A549 treated with AZD2906 at 1 μM for 4 hours (cell line): ENCODE measurements at places on chromosomes 7 and 10. TPM values are rescaled to one million over a fixed set of nuclear protein-coding genes. Genes with fewer than 3 reads are reported as not detected.

The SAMD9L gene
- 0.43 to 1.1 TPM (median 0.58 TPM) in 5 replicates for total RNA-seq

The HYAL4 gene
- total RNA-seq = 0.05 TPM in 1 of 5 replicates, not detected in the others

The ADGRA1 gene
- total RNA-seq = 0.19 to 0.40 TPM (median 0.23 TPM) in 5 replicates

The HOXA2 gene
- total RNA-seq = 0.40 to 0.85 TPM (median 0.76 TPM) in 5 replicates

The MACC1 gene
- not detected in 5 replicates for total RNA-seq

The ATP5MK gene
- 466 to 497 TPM (median 484 TPM) in 5 replicates for total RNA-seq

The MUC3A gene
- 15.2 to 23.8 TPM (median 22.2 TPM) in 5 replicates for total RNA-seq

The AGMO gene
- total RNA-seq = 0.77 to 1.3 TPM (median 1.2 TPM) in 5 replicates

The EPO gene
- total RNA-seq = 0.09 TPM in 1 of 5 replicates, not detected in the others

The SHTN1 gene
- total RNA-seq = 20.2 to 30.3 TPM (median 25.1 TPM) in 5 replicates

The AP4M1 gene
- total RNA-seq = 13.4 to 15.1 TPM (median 14.2 TPM) in 5 replicates

The FZD8 gene
- total RNA-seq = 3.2 to 5.4 TPM (median 4.6 TPM) in 5 replicates

The RASA4B gene
- 1.2 to 2.1 TPM (median 1.5 TPM) in 5 replicates for total RNA-seq

The JCAD gene
- 21.2 to 28.4 TPM (median 21.5 TPM) in 5 replicates for total RNA-seq

The CLDN4 gene
- 3.4 to 5.2 TPM (median 4.5 TPM) in 5 replicates for total RNA-seq

The MALRD1 gene
- not detected in 5 replicates for total RNA-seq

The WDFY4 gene
- total RNA-seq = 0.03 to 0.11 TPM (median 0.06 TPM) in 4 of 5 replicates, not detected in the other

The TSPAN33 gene
- 4.5 to 6.2 TPM (median 5.9 TPM) in 5 replicates for total RNA-seq

The PDZD8 gene
- total RNA-seq = 20.3 to 33.1 TPM (median 25.6 TPM) in 5 replicates

The ABCB4 gene
- 0.10 TPM in 1 of 5 replicates, not detected in the others for total RNA-seq

The DLX5 gene
- not detected in 5 replicates for total RNA-seq

The CPA2 gene
- 0.05 to 0.33 TPM (median 0.11 TPM) in 3 of 5 replicates, not detected in the others for total RNA-seq

The ZNF804B gene
- not detected in 5 replicates for total RNA-seq

The CYP26C1 gene
- total RNA-seq = not detected in 5 replicates

The ASZ1 gene
- total RNA-seq = not detected in 5 replicates

The IKZF1 gene
- total RNA-seq = 0.06 TPM in 1 of 5 replicates, not detected in the others

The RBP3 gene
- total RNA-seq = not detected in 5 replicates

The WASL gene
- 18.8 to 24.6 TPM (median 22.5 TPM) in 5 replicates for total RNA-seq

The UCN3 gene
- not detected in 5 replicates for total RNA-seq

The ANKRD30A gene
- 0.49 to 0.92 TPM (median 0.66 TPM) in 5 replicates for total RNA-seq

The FAM204A gene
- total RNA-seq = 40.4 to 72.2 TPM (median 42.3 TPM) in 5 replicates

The BAIAP2L1 gene
- total RNA-seq = 37.8 to 39.3 TPM (median 38.3 TPM) in 5 replicates

The IL15RA gene
- 1.8 to 3.2 TPM (median 2.3 TPM) in 5 replicates for total RNA-seq

The WEE2 gene
- total RNA-seq = not detected in 5 replicates

The GSTK1 gene
- total RNA-seq = 106 to 121 TPM (median 118 TPM) in 5 replicates

The FOXI2 gene
- total RNA-seq = not detected in 5 replicates

The FAM25G gene
- total RNA-seq = 0.73 to 1.2 TPM (median 0.90 TPM) in 4 of 5 replicates, not detected in the other

The NRF1 gene
- total RNA-seq = 9.2 to 10.3 TPM (median 9.8 TPM) in 5 replicates

The COL17A1 gene
- total RNA-seq = 1.3 to 2.4 TPM (median 1.8 TPM) in 5 replicates

The LRWD1 gene
- total RNA-seq = 21.9 to 34.4 TPM (median 29.4 TPM) in 5 replicates

The MPP7 gene
- 0.11 to 0.44 TPM (median 0.24 TPM) in 5 replicates for total RNA-seq

The TAS2R3 gene
- total RNA-seq = not detected in 5 replicates

The NKX1-2 gene
- total RNA-seq = 0.02 to 0.05 TPM (median 0.03 TPM) in 5 replicates

The PDZD7 gene
- total RNA-seq = 0.64 to 1.5 TPM (median 1.1 TPM) in 5 replicates

The KCNIP2 gene
- total RNA-seq = 0.35 to 0.60 TPM (median 0.47 TPM) in 5 replicates
